ENCODE measurements at places on chromosomes 1 and 21.

- DNase-seq, result no peak
Measured at GRCh38 chr1:24186711-24186992, 437 bp downstream of the IFNLR1 start.

DNA sequence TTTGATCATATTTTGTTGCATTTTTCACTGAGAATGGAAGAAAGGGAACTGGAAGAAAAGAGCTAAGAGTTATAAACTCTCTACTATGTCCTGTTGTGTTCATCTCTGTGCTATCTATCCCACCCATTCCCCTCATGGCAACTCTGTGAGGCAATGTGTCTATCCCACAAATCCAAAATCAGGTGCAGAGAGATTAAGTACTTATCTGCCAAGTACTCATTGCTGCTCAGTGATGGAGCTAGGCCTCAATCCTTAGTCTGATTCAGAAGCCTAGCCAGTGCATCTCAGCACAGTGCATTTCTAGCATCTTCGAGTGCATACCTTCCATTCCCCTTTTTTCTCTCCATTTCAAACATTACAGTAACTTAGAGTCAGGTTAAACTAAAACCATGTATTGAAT is 270.6 kb downstream of the TPR start:
- no peak for DNase-seq

DNA sequence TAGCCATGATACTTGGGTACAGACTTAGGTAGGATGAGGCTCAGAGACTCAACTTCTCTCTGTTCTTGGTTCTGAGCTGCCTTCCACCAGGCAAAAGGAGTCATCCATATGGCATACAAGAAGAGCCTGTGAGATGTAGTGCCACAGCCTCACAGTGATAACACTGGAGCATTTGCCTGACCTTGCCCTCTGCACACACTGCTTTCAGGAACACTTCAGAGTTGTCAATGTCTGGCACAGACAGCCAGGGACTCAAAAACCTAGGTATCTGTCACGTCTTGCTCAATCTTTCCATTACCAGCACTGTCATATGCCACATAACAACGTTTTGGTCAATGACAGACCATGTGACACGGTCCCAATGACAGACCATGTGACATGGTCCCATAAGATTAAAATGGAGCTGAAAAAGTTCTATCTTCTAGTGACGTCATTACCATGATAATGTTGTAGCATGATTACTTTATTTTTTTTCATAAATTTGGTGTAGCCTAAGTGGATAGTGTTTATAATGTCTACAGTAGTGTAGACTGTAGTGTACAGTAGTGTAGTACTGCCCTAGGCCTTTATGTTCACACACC is 199.9 kb upstream of the CTTNBP2NL start:
- DNase-seq, result no peak

DNA sequence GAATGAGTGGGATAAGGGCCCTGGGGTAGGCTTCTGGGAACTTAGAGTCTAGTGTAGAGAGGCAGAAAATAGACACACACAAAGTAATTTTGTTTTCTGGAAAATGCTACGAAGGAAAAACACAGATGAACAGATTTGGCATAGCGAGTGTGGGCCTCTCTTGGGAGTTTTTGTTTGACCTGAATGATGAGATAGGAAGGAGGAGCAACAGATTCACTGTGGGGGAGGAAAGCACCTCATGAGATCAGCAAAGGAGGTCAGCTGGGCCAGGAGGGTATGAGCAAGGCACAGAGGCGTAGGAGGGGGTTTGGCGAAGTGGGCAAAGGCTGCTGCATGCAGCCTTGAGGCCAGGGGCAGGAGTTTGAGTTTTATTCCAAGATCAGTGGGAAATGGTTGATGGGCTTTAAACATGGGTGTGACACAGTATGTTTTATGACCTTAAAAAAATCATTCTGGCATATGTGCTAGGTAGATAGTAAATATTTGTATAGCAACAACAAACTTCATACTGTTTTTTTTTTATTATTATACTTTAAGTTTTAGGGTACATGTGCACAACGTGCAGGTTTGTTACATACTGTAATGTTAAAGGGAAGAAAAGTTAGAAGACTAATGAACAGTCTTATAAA is 57.9 kb downstream of the FGGY start:
- DNase-seq, result no peak

GRCh38 chr1:116679828-116680628 is 12.5 kb upstream of the IGSF3 start:
- DNase-seq, result no peak

DNA sequence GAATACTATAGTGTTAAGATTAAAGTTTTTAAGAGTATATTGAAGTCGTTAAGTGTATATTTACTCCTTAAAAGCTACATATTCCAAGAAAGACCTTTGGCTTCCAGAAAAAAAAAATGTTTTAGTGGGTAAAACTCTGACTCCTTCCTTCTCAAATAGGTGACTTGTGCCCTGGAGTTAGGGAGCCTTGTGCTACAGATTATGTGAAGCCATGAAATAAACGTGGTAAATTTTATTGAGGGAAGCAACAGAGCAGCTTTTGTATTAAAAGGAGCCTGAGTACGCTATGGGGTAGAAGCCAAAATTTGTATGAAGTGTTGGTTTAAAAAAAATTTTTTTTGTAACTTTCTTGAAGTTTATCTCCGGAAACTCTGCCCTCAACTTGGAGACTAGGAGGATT is 994 bp downstream of the RO60 start:
- no peak for DNase-seq

DNA sequence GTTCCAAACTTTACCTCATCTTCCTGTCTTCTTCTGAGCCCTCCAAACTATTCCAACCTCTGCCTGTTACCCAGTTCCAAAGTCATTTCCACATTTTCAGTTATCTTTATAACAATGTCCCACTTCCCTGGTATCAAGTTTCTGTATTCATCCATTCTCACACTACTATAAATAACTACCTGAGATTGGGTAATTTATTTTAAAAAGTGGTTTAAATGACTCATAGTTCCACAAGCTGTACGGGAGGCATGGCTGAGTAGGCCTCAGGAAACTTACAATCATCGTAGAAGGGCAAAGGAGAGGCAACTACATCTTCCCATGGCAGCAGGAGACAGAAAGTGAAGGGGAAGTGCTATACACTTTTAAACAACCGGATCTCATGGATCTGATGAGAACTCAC is 428.5 kb upstream of the RGS18 start:
- no peak for DNase-seq

DNA sequence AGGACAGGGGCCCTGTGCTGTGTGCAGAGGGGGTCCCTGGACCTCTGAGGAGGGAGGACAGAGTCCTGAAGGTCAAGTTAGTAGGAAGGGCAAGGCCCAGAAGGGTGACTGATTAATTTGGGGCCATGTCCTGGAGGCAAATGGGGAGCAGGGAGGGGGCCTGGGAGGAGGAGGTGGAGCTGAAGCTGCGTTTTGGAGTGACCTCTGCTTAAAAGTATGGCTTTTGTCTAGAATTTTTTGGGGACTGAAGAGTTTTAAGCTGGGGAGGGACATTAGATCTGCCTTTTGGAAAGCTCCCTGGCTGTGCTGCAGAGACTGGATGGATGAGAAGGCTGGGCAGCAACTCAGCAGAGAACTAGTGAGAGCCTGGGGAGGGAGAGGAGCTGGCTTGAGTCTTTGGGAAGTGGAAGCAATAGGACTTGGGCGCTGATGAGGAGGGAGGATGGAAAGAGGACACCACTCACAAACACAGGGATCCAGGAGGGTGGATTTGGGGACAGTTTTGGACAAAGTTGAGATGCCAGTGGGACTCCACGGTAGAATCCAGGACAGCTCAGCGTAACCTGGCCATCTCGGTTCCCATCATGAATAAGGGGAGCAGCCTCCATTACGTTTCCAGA is 52.9 kb downstream of the ACBD3 start:
- no peak for DNase-seq

- no peak for DNase-seq
Measured at GRCh38 chr1:150150133-150151021, 661 bp downstream of the PLEKHO1 start.

Data from GM12891 (cell line).